Effector memory CD8-positive, alpha-beta T cell (primary cell): ENCODE measurements at places on chromosomes 1 and 21.

GRCh38 chr1:224217655-224218623 is 34.9 kb downstream of the DEGS1 start:
- DNase-seq, result no peak

DNA sequence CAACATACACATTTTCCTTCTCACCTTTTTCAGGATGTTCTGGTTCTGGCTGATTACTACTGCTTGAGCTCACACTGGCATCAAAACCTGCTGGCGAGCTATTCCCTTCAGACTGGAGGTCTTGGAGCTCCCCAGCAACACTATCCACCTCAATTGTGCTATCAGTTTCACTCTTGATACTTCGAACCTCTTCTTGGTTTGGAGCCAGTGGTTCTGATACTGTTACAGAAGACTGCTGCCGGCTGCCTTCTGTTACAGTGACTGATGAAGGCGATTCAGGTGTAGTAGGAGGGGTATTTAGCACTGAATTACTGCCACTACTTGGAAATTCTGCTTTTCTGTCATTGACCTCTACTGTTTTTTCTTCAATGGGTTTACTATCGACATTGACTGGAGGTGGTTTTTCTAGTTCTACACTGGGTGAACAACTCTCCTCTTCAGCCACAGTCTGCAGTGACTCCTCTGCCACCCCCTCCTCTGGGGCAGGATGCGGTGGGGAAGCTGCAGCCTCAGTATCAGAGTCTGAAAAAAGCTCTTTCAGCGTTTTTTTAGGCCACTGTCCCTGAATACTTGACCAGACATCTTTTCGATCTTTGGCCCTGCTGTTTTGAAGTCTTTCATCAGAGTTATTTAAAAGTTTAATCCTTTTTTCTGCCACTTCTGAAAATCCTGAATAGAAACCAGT is 20.7 kb upstream of the RBM34 start:
- DNase-seq, result no peak

DNA sequence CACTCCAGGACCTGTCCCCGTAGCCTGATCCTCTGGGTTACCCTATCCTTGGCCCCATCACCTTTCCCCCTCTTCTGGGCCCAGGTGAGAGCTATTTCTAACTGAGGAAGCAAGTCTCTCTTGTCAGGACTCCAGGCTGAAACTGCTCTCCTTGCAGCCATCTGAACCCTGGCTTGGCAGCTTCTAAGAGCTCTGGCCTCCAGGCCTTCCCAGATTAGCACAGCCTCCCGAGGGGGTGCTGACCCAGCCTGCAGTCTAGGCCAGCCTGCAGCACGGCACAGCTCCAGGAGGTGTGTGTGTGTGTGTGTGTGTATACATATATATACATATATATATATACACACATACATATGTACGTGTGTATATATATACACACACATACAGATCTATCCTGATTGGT is 17.4 kb downstream of the CACNA1S start:
- no peak for DNase-seq

GRCh38 chr1:78722947-78723346 is 73.3 kb downstream of the IFI44 start:
- no peak for DNase-seq

DNA sequence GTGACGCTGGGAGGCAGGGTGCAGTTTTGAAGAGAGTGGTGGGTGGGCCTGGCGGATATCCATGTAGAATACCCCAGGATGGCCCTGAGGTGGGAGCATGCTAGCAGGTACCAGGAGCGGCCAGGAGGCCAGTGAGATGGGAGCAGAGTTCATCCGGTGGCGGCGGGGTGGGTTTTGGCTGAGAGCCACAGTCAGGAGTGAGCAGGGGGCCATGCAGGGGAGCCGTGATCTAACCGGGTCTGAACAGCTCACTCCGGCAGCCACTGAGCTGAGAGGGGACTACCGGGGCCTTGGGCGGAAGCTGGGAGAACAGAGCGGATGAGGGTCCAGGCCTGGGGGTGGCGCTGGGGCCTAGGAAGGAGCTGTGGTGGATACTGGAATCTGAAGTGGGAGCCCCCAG is 47.6 kb upstream of the LRP8 start:
- no peak for DNase-seq

GRCh38 chr1:234943836-234944402 is 184.7 kb downstream of the TOMM20 start:
- DNase-seq, result no peak

DNA sequence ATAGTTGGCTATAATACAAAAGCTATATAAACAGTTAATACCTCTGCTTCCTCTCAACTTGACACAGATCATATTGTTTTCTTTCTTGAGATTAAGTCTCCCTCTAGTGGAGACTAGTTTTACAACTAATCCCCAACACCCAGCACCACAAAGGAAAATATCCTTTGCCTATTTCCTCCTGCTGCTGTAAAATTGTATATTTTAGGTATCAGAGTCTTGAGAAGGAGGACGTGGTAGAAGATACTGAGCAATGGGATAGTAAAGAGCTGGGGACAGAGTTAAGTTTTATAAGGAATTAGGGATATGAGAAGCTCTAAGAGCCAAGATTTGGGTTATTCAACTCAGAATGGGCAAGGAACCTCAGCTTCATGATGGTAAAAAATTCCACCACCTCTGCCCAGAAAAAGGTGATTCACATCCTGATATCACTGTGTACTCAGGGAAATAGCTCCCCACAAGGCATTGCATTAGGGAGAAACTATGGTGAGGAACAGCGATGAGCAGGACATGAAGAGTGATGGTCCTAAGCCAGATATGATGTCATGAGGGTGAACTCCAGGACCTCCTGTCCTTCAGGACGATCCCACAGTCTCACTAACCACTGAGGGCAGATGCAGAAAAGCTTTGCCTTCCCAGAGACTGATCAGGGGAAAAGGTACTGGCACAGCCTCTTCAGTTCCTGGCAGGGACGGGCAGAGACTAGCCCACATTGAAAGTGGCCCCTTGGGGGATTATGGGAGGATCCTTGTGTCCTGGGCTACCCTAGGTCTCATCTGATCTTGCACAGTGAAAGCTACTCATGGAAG is 14.7 kb upstream of the CFAP126 start:
- no peak for DNase-seq

- no peak for DNase-seq
Observed at GRCh38 chr1:92657701-92658100, 127.2 kb downstream of the EVI5 start.

- no peak for DNase-seq
Observed at GRCh38 chr1:226708967-226709396, 30.1 kb downstream of the ITPKB start.

- DNase-seq, result no peak
Observed at GRCh38 chr1:18511149-18511873, 30.6 kb downstream of the KLHDC7A start.

DNA sequence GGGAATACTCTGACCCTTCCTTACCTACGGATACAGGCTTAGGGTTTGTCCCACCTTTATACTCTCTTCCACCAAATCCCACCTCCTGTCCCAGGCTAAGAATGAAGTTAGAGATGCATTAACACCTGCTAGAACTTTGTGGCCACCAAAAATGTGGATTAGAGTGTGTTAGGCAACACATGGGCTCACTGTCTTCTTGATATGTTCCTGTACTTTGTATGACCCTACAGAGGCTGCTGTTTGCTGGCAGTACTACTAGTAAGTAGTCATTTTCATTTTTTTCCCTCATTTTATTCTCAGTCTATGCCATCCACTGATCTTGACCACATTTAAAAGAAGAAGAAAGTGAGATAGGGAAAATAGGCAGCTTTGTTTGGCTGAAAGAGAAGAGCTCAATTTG is 21.0 kb upstream of the TMEM39B start:
- no peak for DNase-seq

- no peak for DNase-seq
Observed at GRCh38 chr1:155694167-155694566, 5.3 kb downstream of the DAP3 start.

- DNase-seq, result no peak
Observed at GRCh38 chr1:206023695-206024094, at the start of gene CTSE. Gene CTSE, minus strand, starts transcription at chr1:206023895. Its CDS starts 104 bp downstream, at chr1:206023791.
